Stimulated activated CD4-positive, alpha-beta T cell treated with anti-CD3 and anti-CD28 coated beads, Interleukin-15, amount 100 ng/mL, for 24 hours (primary cell): ENCODE measurements at places on chromosomes 11 and 22.

- DNase-seq, result no peak
Observed at GRCh38 chr11:48054994-48055291, 74.6 kb downstream of the PTPRJ start.

- no peak for DNase-seq
Observed at GRCh38 chr11:387193-387793, 6.7 kb upstream of the PKP3 start.

- DNase-seq, result no peak
Observed at GRCh38 chr11:132604431-132604830, 927.9 kb downstream of the OPCML start.

GRCh38 chr11:5239046-5239445 lies 4.8 kb upstream of the HBD start:
- DNase-seq, result no peak

GRCh38 chr11:43735961-43736360 lies 55.4 kb downstream of the HSD17B12 start:
- DNase-seq, result no peak

GRCh38 chr11:73980001-73980961 lies 2.4 kb downstream of the UCP2 start:
- DNase-seq, result peak; percentile 75

- no peak for DNase-seq
Observed at GRCh38 chr22:27648074-27648473, 153.5 kb downstream of the MN1 start.

DNA sequence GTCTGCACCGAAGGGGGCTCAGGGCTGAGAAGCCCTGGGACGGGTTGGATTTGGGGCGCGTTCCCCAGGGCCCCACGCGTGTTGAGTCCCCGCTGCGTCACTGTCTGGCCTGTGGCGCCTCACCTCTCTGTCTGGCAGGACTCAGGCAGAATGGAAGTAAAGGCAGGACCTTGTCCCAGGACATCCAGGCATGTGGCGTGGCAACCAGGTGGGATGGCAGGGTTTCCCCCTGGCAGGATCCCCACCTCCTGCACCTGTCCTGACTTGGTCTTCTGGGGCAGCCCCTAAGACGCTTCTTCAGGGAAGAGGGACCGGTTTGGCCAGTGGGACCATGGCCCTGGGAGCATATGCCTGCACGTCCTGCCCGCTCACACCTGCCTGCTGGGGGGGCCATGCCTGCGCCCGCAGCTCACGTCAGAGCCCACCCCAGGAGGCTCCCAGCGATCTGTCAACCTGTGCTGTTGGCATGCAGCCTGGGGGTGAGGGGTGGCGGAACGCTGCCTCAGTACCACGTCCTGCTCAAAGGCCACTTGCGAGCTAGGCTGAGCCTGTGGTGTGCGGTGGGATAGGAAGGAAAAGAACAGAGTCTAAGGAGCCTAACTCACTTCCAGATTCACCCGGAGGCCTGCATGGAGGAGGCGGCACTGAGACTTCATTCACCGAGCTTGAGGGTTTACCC lies 72.7 kb downstream of the KCNQ1 start:
- no peak for DNase-seq

- no peak for DNase-seq
Observed at GRCh38 chr11:1548221-1549070, 23.6 kb downstream of the DUSP8 start.

- DNase-seq, result peak; percentile 48
Observed at GRCh38 chr22:49972163-49973017, 11.8 kb downstream of the PIM3 start.

DNA sequence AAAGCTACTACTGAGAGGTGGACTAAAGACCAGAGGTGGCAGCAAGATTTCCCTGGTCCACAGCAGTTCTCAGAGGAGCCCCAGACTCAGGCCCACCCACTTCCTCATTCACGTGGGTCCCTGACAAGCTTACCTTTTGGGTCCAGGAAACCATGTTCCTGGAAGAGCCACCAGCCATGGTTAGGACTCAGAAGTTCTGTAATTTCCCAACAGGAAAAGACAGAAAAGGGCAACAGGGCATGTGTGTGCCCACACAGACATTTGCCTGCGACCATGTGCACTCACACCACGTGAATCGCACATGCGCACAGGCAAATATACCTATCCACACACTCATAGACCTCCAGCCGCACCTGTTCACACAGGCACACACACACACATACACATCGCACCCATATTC lies 42.9 kb downstream of the LRRC32 start:
- no peak for DNase-seq
